A549 treated with GW870086 at 1 μM for 4 hours (cell line): ENCODE measurements at places on chromosomes 1 and 21. TPM values are rescaled to one million over a fixed set of nuclear protein-coding genes. Genes with fewer than 3 reads are reported as not detected.

SPRR4 gene
- not detected in 5 replicates for total RNA-seq

CAMK1G gene
- total RNA-seq, result 0.16 to 0.51 TPM (median 0.26 TPM) in 5 replicates

TMPRSS15 gene
- not detected in 5 replicates for total RNA-seq

MYCBP gene
- total RNA-seq, result 16.4 to 26.0 TPM (median 18.4 TPM) in 5 replicates

CSF3R gene
- not detected in 5 replicates for total RNA-seq

IGSF3 gene
- 14.4 to 21.3 TPM (median 19.2 TPM) in 5 replicates for total RNA-seq

DMRTA2 gene
- 0.06 to 0.21 TPM (median 0.16 TPM) in 5 replicates for total RNA-seq

C1orf226 gene
- 0.48 to 1.3 TPM (median 0.77 TPM) in 5 replicates for total RNA-seq

MLLT11 gene
- total RNA-seq, result 12.5 to 18.3 TPM (median 17.0 TPM) in 5 replicates

AKNAD1 gene
- total RNA-seq, result 1.1 to 1.5 TPM (median 1.3 TPM) in 5 replicates

GOLT1A gene
- 4.2 to 7.0 TPM (median 4.8 TPM) in 5 replicates for total RNA-seq

LORICRIN gene
- total RNA-seq, result not detected in 5 replicates

CYP4A22 gene
- not detected in 5 replicates for total RNA-seq

NECTIN4 gene
- total RNA-seq, result 2.0 to 3.1 TPM (median 2.1 TPM) in 5 replicates

JAM2 gene
- total RNA-seq, result not detected in 5 replicates

NBPF4 gene
- total RNA-seq, result 0.05 to 0.14 TPM (median 0.14 TPM) in 3 of 5 replicates, not detected in the others

FAM151A gene
- 0.07 to 0.18 TPM (median 0.13 TPM) in 4 of 5 replicates, not detected in the other for total RNA-seq

SPRR1A gene
- total RNA-seq, result not detected in 5 replicates

KCNAB2 gene
- total RNA-seq, result 7.3 to 9.4 TPM (median 8.1 TPM) in 5 replicates

C1orf141 gene
- not detected in 5 replicates for total RNA-seq

MROH9 gene
- total RNA-seq, result not detected in 5 replicates

ZNF672 gene
- 15.9 to 22.6 TPM (median 22.2 TPM) in 5 replicates for total RNA-seq

TNFRSF14 gene
- 0.21 to 0.39 TPM (median 0.33 TPM) in 3 of 5 replicates, not detected in the others for total RNA-seq

CFAP141 gene
- total RNA-seq, result not detected in 5 replicates

CD48 gene
- not detected in 5 replicates for total RNA-seq
